Central memory CD4-positive, alpha-beta T cell (primary cell): ENCODE measurements at places on chromosomes 1 and 21.

GRCh38 chr1:112000048-112000447 lies 10.6 kb upstream of the KCND3 start:
- DNase-seq = no peak

- no peak for DNase-seq
These were observed 1498.2 kb upstream of the B3GALT2 start for GRCh38 chr1:194684636-194685035.

GRCh38 chr1:89547563-89548116 lies 23.0 kb downstream of the LRRC8B start:
- no peak for DNase-seq

GRCh38 chr21:24096651-24097050 lies 1510.6 kb downstream of the MRPL39 start:
- DNase-seq = no peak

DNA sequence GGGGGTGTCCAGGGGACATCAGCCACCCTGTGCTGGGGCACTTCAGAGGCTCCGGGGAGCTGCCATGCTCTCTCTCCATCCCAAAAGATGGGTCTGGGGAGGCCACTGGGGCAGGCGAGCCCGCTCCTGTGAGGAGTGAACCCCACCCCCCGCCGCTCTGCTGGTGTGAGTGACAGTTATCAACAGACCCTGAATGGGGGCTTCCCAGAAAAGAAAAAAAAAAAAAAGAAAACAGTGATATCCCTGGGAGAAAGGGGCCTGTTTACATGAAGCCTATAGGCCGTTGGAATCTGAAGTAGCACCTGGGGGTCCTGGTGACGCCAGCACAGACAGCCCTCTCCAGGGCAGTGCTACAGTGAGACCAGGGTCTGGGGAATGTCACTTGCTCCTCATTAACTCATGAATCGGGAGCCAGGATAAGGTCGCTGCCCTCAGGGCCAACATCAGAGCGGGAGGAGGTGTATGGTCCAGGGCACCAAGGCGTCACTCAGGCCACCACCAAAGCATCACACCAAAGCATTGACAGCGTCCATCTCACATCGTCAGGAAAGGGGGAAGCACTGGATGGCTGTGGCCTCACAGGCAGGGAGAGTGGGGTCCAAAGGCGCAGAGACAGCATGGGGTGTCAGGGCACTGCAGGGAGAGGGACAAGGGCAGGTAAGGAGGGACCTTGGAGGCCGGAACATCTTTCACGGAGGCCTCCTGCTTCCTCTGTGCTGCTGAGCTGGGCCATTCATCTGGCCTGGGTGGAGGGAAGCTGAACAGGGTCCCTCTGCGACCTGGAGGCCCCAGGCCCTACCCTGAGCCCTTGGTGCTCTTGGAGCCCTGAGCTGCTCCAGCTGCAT lies 8.4 kb upstream of the NPHP4 start:
- no peak for DNase-seq

DNA sequence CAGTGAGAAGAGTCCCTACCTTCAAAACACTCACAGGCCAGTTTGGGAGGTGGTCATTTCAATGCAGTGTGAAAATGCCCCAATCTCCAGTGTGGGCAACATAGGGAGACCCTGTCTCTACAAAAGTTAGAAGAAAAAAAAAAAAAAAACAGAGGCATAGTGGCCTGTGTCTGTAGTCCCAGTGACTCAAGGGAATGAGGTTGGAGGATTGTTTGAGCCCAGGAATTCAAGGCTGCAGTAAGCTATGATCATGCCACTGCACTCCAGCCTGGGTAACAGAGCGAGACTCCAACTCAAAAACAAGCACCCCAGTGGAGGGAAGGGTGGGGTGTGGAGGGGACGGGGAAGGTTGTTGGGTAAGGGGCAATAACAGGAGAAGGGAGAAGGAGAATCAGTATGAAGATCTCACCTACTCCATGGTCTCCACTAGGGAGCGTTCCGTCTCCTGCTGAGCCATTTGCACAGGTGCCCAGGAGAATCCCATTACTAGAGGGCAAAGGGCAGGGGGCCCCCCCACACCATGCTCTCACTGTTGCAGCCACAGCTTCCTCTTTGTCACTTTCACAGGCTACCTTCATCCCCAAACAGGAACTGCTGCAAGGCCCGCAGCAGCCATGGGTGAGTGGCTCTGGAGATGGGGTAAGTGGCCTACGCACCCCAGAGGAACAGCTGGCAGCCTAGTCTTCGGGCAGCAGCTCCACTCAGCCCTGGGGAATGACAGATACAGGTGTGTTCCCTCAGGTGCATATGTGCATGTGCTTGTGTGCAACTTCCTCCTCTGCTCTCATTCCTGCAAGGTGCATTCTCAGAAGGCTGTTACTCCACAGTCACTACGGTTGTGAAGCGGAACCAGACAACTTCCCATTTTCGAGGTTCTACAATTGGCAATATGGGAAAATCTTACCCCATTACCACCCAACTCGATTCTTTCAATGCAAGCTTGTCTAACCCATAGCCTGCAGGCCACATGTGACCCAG lies 87.9 kb upstream of the LYST start:
- peak; percentile 35 for DNase-seq

DNA sequence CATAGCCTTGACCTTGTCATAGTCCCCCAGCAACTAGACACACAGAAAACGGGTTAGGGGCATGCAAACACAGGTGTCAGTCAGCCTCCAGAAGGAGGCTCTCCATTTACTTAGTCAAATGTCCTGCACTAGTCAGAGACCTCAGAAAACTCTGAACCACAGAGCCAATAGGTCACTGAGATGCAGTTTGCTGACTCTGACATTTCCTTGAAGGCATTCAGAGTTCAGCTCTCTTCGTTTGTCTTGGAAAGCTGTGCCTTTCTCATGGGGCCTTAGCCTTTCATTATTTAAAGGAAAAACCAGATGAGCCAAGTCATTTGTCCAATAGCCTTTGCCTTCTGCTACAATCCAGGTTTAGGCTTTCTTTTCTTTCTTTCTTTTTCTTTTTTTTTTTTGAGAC lies 3.5 kb downstream of the OLFML2B start:
- DNase-seq = no peak

DNA sequence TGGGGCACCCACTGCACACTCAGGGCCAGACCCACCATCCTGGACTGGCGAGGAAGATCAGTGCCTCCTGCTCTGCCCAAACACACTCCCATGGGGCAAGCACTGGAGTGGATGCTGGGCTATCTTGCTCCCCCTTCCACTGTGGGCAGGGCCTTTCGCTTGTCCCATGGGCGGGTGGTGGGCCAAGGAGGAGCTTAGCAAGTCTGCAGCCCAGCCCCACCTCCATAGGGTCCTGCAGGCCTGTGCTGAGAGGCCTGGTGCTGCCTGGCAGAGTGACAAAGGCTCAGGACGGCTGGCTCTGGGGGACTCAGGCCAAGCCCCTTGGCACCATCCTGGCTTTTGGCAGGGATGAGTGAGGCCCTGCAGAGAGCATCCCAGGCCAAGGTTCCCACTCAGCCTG lies 89.4 kb downstream of the PTPRU start:
- no peak for DNase-seq

DNA sequence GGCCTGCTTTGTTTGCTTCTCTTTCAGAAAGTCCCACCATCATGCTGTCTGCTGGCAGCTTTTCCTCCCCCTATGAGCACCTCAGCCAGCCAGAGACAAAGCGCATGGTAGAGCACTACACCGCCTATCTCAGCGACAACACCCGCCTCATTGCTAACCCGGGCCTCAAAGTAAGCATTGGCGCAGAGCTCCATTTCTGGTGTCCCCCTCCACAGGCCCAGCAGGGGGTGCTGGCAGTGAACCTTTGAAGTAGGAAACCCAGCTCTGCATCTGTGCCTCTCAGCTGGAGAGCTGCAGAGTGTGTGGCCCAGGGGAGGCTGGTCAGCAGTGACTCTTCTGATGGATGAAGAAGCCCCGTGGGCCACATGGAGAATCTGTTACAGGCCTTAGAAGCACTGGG lies 81.2 kb upstream of the RAVER2 start:
- no peak for DNase-seq

- no peak for DNase-seq
These were observed 148.0 kb downstream of the GALNT2 start for GRCh38 chr1:230215031-230215430.

GRCh38 chr1:203200916-203201315 lies 14.4 kb upstream of the CHI3L1 start:
- no peak for DNase-seq

GRCh38 chr1:15693371-15693770 lies 9.3 kb downstream of the PLEKHM2 start:
- no peak for DNase-seq
